ENCODE measurements at places on chromosomes 11 and 22.

- no peak for DNase-seq
Observed at GRCh38 chr11:61138935-61139334, 22.3 kb downstream of the VPS37C start.

- DNase-seq = no peak
Observed at GRCh38 chr11:116861539-116861938, 24.1 kb upstream of the APOA1 start.

GRCh38 chr22:24996420-24996952 lies 44.0 kb downstream of the KIAA1671 start:
- DNase-seq = no peak

- no peak for DNase-seq
Observed at GRCh38 chr11:66432597-66432996, 6.1 kb downstream of the MRPL11 start.

- DNase-seq = no peak
Observed at GRCh38 chr11:8106679-8107078, 25.7 kb downstream of the TUB start.

DNA sequence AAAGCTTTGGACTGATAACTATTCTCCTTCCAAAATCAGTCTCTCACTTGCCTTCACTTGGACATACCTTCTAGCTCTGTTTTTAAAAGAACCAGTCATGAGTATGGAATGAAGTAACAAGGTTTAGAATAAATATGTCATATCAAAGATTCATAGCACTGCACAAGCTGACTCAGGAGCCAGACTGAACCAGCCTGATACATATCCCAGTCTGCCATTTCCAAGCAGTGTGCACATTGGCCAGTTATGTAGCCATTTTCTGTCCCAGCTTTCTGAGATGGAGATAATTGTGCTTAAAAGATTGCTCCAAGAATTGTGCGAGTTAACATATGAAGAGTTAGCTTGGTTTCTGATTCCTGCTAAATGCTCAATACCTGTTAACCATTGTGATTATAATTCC lies 311.3 kb downstream of the C11orf87 start:
- DNase-seq = no peak

DNA sequence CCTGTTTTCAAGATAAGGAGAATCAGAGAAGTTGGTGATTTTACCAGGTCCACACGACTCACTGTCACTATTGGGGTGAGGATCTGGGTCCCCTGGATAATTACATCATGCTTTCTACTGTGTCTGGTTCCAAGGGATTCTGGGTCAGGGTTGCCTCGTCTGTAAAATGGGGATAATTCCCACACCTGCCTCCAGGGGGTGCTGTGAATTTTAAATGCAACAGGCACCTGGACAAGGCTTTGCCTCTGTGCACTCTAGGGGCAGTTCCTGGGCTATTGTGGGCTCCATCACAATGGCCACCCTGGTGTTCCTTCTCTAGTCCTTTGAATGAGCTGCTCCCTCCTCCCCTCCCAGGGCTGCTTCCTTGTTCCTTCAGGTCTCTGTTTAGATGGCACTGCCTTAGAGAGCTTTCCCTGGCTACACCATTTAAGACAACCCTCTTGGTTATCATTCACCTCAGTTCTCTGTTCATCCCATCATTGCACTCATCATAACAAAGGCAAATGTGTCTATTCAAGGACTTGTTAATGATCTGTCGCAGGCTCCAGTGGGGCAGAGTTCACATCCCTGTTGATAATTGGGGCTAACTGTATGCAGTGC lies 178.6 kb downstream of the MIAT start:
- peak; percentile 34 for DNase-seq

GRCh38 chr11:93736129-93736528 lies 5.2 kb downstream of the TAF1D start:
- no peak for DNase-seq

DNA sequence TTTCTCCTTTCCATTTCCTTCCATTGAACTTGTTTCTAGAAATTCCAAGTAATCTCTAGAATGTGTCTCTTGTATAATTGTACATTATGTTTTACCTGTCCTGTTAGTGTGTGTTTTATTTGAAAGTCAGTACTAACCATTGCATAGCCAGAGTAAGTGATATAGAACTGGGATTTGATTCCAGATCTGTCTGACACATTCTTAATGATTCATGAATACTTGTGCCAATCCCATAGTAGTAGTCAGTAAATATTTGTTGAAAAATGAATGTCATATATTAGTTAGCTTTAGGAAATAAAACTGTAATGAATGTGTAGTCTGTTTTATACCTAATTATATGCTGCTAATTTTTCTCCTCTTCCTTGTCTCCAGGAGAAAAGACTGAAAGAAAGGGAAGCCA lies 186.9 kb downstream of the DDX10 start:
- DNase-seq = no peak

DNA sequence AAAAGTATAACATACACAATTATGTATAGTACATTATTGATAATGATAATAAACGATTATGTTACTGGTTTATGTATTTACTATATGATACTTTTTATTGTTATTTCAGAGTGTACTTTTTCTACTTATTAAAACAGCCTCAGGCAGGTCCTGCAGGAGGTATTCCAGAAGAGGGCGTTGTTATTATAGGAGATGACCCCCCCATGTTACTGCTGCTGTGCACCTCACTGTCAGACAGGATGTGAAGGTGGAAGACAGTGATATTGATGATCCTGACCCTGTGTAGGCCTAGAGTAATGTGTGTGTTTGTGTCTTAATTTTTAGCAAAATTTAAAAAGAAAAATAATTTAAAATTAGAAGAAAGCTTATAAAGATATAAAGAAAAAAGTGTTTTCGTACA lies 57.6 kb downstream of the REXO2 start:
- DNase-seq = no peak

DNA sequence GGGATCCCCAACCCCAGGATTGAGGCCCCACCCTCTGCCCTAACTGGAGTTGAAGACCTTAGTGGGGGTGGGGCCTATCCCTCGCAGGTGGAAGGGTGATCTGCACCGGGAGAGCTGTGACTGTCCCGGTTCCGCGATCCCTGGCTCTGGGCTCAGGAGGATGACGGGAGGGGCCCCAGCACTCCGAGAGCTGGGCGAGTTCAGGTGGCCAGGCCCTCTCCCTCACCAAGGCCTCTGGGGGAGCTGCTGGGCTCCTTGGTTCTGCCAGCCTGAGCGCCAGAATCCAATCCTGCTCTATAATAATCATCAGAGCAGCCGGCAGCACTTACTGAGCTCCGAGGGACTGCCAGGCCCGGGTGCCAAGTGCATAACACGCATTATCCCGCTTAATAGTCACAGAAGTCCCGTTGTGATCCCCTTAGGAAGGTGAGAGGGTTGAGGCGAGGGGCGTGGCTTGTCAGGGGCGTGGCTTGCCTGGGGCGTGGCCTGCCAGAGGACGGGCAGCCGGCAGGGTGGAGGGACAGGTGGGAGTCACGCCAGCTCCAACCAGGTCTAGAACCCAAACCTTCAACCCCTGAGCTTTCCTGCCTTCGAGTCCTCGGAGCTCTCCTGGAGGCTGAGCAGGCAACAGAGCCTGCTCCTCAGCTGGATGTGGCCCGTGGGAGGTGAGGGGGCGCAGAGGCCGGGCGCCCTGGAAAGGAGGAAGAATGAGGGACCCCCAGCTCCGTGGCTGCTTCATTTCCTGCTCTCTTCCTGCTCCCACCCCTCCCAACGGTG lies 7.3 kb upstream of the SYT7 start:
- peak; percentile 58 for DNase-seq

GRCh38 chr11:1694064-1694845 lies 2.7 kb upstream of the KRTAP5-6 start:
- DNase-seq = peak; percentile 74

DNA sequence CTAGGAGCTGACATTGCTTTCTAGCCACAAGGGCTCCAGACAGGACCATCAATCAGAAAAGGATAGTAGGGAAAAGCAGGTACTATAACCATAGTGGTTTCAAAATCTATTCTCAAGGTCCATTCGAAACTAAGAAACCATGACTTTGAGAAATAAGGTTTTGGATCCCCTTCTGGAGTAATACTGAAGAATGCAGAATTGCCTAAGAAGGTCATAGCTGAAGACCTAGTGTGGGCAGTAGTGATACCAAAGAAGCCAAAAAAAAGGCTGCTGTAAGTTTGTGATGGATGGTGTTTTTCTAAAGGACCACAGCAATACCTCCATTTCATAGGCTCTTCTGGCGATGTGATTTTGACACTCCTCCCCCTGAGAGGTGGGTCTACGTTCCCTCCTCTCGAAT lies 163.1 kb downstream of the MAML2 start:
- no peak for DNase-seq

DNA sequence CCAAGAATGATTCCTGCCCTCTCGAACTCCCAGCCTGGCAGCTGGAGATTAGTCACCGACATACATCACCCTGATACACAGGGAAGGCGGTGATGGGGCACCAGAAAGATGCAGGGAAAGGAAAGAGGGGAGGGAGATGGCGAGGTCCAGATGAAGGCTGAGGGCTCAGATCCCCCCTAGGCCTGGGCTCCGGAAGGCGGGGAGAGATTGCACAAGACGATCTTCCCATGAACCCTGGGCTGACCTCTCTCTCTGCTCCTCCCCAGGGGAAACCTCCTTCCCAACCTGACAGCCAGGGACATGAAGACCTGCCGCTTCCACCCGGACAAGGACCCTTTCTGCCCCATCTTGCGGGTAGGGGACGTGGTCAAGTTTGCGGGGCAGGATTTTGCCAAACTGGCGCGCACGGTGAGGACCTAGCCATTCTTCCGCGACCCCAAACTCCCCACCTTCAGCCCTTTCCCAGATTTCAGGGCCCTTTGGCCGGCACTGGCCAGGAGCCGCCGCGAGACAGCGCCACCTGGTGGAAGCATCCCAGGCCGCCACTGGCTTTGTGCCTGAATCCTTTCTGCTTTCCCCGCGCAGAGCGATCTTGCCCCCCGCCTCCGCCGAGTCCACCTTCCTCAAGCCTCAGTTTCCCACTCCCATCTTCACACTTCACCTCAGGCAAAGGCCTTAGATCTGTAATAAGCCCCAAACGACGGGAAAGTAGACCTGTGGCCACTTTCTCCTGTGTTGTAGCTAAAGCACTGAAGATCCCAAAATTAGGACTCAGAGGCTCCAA lies 11.5 kb downstream of the P2RX3 start:
- peak; percentile 47 for DNase-seq

DNA sequence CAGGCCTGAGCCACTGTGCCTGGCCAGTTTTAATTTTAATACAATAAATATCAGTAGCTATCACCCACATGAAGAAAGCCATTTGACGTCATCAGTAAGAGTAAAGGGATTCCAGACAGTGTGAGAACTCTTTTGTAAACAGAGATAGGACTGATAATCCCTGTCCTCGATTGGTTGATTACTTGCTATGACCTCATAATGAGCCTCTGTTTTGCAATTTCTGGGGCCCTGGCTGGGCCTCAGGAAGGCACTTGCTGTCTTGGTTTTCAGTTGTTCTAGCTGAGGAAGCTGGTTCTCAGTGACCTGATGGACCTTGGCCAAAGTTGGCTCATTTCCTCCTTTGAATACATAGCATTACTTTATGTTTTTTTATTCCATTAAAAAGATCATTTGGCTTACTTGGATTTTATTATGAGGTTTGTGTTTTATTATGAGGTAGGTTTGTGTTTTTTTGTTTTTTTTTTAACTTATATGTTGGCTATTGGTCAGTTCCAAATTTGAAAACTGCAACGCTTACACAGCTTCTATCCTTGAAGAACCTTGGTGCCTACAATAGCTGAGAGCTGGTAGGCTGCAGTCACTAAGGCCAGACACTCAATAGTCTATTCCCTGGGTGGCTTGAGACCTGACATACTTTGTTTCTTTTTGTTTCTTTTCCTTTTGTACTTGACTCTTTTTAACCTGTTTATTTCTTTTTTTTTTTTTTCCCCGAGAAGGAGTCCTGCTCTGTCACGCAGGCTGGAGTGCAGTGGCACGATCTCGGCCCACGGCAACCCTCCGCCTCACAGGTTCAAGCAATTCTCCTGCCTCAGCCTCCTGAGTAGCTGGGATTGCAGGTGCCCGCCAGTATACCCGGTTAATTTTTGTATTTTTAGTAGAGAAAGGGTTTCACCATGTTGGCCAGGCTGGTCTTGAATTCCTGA lies 20.0 kb downstream of the MARK2 start:
- DNase-seq = no peak

GRCh38 chr22:50269970-50270665 lies at the start of gene MAPK11:
Gene MAPK11 (minus strand): TSS chr22:50270380. CDS start chr22:50270292, 88 bp downstream.
- peak; percentile 55 for DNase-seq

DNA sequence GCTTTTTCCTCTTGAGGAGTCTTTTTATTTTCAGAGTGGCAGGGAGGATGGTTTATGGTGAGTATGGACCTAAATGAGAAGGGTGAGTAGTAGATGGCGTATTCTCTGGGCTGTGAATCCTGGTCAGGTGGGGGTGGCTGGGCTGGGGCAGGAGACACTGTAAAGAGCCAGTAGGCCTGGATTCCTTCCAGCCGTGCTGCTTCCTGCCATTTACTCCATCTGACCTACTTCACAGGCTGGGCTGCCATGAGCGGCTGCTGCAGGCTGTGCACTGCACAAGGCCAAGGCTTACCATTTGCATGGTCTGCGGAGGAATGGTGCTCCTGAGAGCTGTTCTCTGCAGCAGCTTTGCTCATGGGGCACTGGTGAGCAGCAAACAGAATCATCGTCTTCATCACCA lies 297.6 kb downstream of the KIRREL3 start:
- no peak for DNase-seq

DNA sequence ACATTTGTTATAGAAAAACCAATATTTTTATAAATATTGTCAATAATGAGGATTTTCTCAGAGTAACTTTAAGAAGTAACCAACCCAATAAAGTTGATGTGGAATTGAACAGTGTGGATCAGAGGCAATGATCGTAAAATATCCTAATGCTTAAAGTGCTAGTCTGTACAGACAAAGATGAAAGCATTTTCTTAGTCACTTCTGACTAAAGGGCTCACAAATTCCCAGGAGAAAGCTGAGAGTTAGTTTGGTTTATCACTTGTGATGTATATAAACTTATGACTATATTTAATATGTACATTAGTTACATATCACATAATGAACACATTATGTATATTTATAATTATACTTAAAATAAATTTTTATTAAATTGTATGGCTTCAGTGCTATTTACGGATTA lies 25.4 kb upstream of the DDI1 start:
- no peak for DNase-seq

- no peak for DNase-seq
Observed at GRCh38 chr11:61111050-61111435, 8.8 kb downstream of the CD5 start.

Measured in T-helper 2 cell (primary cell).